ENCODE measurements at places on chromosomes 4 and X.

- DNase-seq = no peak
Measured at GRCh38 chrX:25154168-25154567, 138.4 kb upstream of the ARX start.

GRCh38 chr4:40317916-40318658 is 17.0 kb upstream of the CHRNA9 start:
- DNase-seq = no peak

- DNase-seq = no peak
Measured at GRCh38 chr4:15912236-15912635, 26.3 kb downstream of the FGFBP1 start.

DNA sequence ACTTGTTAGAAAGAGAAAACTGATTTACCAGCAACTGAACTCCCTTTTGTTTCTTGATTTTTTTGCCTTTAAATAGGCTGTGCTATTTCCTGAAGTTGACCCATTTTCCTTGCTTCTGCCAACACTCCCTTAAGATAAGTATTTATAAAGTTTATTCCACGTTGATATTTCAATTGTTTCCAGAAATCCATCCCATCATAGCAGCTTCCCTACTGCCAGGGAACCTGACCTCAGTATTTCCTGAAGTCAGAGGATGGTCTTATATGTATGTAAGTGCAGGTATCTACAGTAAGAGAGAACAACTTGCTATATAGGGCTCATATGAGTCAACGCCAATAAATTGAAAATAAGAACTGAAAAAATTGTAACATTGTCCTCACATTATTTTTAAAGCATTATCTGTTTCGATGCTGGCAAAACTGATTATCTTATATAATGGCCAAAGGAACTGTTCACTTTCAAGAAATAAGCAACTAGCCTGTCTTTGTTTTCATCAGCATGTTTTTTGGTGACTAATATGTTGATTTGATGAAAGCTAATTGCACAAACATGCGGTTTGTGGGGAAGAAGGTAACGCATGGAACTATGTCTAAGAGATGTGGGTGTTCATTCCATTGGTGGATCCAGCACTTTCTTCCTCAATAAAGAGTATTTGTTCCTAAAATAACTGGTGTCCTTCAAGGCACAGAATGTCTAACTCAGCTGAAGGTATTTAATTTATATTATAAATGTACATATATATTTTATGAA is 4.7 kb downstream of the LIMCH1 start:
- no peak for DNase-seq

DNA sequence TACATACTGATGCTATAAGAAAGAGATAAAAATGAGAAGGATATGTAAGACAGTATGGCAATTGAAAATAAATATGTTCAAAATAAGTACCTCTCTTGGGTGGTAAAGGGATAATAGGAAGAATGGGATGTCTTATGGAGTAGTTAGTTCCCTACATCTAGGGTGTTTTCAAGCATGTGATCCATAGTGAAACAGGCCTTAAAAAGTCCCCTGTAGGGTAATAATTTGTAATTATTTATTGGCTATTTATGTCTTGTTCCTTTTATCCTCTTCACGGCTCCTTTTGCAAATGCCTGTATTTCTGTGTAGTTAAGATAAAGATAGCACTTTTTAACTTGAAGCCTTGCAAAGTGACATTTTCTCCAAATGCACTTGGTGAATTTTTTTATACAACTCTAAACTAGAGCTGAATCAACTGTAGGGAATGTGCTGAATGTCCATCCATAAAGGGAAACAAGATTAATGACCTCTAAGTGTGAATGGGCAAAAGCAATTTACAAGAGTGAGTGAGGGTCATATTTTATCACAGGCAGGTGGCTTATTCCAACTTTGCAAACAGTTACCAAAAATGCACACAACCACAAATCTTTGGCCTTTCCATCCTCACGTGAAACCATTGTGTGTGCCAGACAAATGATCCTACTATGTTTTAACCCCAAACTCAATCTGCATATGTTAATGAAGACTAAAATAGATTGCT is 299.0 kb downstream of the KCNIP4 start:
- DNase-seq = no peak

DNA sequence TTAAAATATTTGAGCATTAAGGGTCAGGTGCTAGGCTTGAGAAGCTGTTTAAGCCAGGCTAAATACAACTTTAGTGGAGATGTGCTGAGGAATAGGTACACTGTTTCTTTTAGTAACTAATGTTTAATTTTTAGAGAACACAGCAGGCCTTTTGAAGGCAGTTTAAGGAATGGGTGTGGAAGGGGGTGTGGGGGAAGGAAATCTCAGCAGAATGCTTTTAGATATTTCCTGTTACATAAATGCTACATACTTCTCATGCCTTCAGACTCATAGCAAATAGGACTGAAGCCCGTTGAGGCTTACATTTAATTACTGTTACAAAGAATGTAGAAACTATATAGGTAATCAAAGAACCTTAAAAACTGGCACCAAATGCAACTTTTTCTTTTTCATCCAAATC is 66.3 kb downstream of the WWC2 start:
- DNase-seq = no peak

DNA sequence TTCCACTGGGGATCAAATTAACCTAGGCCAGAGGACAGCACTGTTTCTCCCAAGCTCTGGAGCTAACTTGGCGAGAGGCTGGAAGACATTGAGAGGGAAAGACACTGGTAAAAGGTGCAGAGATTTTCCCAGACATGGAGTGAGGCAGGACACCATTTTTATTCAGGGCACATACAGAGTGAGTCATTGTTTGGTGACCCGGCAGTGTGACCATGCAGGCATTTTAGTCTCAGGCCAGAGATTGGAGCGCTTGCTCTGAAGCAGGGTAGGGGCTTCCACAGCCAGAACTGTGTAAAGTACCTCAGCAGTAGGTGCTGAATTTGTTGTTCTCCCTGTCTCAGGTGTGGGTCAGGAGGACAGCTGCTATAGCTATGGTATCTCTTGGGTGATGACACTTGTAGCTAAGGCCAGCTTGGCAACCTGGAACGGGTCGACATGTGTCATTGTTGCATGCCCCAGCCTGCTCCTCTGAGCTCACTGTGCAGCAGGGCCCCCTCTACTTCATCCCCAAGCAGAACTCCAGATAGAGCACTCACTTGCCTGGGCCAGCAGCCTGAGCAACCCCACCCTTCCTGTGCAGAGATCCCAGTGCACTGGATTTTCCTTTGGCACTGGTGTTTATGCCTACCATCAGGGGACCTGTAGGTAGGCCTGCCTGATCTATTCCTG is 79.8 kb upstream of the ATP8A1 start:
- DNase-seq = no peak

DNA sequence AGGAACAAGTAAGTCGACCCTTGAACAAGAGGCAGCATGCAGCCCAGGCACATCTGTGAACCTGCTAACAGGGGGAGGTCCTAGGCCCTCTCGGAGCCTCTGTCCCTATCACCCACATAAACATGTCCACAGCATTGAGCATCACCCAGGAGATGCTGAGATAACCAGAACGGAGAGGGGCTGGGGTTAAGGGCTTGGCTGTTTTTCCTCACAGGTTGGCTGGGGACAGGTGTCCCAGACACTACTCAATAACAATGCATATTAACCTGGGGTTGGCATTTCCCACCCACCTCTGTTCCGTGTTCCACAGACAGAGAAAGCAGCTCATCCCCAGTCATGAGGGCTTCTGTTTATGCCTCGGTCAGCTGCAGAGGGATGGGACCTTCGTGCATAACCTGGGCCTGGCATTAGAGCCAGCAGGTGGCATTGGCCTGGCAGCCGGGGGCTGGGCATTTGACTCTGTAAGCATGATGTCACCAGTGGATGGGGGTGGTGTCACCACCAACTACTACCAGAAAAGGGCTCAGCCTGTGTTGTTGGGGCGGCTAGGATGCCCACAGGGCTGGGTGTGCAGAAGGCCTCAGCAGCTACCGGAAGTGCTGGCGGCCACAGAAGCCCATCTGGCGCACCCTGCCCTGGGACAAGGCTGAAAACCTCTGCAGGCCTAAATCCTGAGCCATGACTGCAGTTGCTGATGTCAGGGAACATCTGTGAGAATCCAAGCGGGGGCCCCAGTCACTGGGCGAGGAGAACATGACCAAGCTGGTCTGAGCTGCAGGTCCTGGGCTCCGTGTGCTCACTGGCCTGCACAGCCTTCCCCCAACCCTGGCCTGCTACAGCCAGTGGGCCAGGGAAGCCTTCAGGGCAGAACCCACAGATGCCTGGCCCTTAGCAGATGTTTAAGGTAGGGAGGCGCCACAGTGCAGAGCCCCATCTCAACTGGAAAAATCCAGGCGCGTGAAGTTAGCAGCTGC is 351.4 kb downstream of the NR3C2 start:
- no peak for DNase-seq

DNA sequence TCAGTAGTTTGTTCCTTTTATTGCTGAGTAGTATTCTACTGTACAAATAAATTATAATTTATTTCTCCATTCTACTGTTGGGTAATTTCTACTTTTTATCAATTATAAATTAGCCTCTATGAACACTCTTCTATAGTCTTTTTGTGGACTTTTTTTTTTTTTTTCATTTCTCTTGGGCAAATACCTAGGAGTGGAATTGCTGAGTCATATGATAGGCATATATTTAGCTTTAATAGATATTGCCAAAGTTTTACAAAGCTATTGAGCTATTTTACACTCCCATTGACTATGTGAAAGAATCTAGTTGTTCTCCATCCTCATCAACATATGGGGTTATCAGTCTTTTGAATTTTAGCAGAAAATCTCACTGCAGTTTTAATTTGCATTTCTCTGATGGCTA is 12.6 kb downstream of the NYX start:
- no peak for DNase-seq

GRCh38 chr4:79053754-79054153 is 114.5 kb upstream of the PAQR3 start:
- no peak for DNase-seq

DNA sequence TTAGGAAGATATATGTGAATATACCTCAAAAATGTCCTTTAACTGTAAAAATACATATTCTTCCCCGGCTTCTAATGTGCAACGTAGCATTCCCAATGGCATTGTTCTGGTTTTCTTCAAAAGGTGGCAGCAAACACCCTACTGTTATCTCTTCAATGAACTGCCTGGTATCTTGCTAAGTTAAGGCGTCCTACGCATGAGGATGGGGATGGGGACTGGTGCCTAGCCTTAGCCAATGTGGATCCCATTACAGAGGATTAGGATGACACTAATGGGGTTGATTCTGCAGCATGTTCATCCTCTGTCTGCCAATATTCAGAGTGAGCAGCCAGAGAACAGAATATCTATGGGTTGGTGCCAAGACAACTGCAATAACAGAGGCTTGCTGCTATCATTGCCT is 334.9 kb upstream of the ADGRL3 start:
- DNase-seq = no peak

All from T-helper 2 cell treated with Interferon-gamma antibody and Interleukin-4, amounts not matched to agents 5 μg/mL and 100 μg/mL, for 36 hours (primary cell).